IPS DF 6.9 (cell line): ENCODE measurements at places on chromosomes 12 and 14.

DNA sequence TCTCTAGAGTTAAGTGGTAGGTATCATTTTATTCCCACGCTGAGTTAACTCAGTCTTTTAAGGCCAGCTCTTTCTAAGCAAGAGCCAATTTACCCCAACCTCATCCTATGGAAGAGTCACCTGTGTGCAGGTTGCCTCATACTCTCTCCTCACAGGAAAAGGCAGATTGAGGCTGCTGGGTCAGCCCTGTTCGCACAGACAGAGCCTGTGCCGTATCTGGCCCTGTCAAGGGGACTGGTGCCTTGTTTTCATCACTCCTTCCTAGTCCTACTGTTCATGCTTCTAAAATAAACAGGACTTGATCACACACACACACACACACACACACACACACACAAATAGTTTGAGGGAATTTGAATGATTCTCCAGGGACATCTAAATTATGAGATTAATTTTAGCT, 285.0 kb downstream of the SLC6A15 start:
- no peak for DNase-seq

DNA sequence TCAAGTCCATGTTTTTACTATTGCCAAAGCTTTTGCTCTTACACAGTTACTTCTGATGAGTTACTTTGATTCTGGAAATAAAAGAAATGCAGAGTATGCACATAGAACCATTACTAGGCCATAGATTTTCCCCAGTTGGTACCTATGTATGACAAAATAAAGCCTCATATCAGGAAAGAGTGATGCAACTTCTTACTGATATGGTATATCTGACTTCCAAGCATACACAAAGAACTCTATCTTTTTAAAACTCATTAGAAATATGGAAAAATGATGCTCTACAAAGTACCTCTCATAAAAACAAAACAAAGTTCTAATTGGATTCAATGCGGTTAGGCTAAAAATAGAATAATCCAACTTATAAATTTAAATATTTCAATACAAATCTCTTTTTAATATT, 92.1 kb downstream of the STXBP6 start:
- no peak for DNase-seq

- no peak for DNase-seq
Measured at GRCh38 chr12:89033062-89033461, 319.2 kb downstream of the DUSP6 start.

GRCh38 chr12:68410018-68410660, 78.0 kb upstream of the MDM1 start:
- DNase-seq = no peak

DNA sequence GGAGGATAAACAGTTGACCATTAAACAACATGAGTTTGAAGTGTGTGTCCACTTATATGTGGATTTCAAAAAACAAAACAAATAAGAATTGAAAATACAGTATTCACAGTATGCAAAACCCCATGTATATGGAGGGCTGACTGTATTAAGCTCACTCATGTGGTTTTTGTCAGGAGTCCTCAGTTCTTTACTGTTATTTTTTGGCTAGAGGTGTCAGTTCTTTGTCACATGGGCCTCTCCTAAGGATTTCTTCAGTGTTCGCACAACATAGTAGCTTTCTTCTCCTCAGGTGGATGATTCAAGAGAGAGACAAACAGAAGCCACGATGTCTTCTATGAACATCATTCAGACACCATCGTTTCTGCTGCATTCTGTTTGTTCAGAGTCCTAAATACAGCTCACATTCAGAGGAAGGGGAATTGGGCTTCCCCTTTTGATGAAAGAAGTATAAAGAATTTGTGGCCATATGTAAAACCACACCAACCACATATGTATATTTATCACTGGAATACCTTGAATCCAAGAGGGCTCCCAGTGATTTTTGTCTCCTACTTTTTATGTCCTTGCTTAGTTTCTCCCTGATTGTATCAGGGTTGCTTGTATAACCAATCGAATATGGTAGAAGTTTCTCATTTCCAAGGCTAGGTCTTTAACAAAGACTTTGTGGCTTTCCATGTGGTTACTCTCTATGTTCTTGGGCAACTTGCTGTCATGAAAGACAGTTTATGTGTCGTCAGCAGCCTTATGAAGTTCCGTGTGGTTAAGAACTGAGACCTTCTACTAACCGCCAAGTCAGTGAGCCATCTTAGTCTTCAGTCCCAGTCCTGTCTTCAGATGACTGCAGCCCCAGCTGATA, 18.9 kb downstream of the MNAT1 start:
- no peak for DNase-seq

DNA sequence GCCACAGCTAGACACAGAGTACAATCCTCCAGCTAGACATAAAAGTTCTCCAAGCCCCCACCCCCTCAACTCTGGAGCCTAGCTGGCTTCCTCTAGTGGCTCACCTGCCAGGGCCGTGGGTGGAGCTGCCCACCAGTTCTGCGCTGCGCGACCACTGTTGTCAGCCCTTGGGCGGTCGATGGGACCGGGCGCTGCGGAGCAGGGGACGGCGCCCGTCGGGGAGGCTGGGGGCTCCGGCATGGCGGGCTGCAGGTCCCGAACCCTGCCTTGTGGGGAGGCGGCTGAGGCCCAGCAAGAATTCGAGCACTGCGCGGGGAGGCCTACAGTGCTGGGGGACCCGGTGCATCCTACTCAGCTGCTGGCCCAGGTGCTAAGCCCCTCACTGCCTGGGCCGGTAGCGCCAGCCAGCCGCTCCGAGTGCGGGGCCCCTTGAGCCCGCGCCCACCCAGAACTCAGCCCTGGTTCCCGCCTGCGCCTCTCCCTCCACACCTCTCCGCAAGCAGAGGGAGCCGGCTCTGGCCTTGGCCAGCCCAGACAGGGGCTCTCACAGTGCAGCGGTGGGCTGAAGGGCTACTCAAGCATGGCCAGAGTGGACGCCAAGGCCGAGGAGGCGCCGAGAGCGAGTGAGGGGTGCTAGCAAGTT, 51.0 kb downstream of the RTN1 start:
- no peak for DNase-seq

GRCh38 chr14:105094193-105094907, 29.1 kb upstream of the GPR132 start:
- no peak for DNase-seq

GRCh38 chr12:46660276-46660675, 165.5 kb downstream of the SLC38A4 start:
- no peak for DNase-seq

GRCh38 chr14:91237219-91237618, 7.3 kb downstream of the GPR68 start:
- DNase-seq = no peak

DNA sequence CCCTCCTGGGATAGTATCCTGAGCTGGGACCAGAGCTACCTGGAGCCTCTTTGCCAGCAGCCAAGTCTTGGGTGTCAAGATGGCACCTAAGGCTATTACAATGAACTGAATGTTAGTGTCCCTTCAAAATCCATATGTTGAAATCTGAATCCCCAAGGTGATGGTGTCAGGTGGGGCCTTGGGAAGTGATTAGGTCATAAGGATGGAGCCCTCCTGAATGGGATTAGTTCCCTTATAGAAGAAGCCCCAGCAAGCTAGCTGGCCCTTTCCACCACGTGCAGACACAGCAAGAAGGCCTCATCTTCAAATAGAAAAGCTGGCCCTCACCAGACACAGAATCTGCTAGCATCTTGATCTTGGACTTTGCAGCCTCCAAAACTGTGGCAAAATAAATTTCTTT, 12.4 kb downstream of the NFKBIA start:
- DNase-seq = no peak
